Frontal cortex (tissue), 4 donors: ENCODE measurements at places on chromosomes 6 and 20.

DNA sequence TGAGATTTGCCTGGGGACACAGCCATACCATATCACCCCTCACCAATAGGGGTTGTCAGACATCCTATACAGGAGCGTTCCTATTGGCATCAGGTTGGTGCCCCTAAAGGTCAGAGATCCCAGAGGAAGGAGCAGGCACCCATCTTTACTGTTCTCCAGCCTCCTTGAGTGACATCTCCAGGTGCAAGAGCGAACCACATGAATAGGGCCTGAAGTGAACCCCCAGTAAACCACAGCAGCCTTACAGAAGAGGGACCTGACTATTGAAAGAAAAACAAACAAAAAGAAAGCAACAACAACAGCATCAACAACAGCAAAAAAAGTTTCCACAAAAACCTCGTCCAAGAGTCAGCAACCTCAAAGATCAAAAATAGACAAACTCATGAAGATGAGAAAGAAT, 32.7 kb upstream of the SENP6 start:
- no peak for DNase-seq

DNA sequence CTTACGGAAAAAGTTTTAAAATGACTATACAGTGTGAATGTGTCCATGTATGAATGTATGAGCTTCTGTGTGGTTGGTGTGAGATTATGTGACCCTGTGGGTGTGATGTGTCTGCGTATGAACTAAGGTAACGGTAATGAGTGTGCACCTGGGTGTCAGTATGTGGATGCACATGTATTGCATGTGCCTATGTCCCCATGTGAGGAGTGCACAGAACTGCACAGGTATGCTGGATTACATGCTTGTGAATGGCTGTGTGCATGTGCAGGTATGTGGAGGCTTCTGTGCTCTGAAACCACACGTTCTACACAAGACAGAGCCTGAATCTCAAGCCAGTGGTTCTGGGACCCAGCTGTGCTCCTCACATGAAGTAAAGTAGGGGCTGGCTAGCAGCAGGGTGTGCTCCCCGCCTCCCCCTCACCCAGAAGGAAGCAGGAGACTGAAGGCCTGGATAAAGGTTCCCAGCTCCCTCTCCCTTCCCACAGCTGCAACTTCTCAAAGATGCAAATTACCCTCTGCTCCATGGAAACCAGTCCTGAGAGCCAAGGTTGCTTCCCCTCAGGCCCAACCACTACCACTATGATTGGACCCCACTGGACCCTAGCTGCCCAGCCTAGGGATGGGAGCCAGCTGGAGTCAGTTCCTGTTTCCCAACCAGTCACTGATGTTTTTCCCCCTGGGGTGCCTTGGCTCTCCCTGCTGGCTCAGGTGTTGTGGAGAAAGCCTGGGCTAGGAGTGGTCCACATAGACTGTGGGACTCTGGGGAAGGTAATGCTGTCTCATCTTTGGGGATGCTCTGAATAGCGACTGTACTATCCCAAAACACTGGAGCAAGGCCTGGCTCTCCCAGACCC, 24.8 kb upstream of the SPDEF start:
- DNase-seq: no peak

DNA sequence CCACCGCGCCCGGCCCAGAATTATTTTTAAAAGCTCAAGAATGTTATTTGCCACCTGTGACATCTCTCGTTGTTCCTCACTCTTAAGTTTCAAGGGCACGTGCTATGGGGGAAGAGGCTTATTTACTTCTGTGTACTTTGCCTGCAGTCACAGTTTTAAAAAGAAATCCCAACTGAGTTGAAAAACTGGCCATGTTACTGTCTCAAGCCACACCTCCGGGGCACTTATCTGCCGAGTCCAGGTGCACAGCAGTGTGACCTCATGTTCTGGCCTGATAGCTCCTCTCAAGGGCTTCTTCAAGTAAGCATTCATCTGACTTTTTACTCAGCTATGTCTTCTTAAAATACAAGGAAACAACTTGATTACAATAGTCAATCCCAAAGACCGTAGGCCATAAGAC, 34.5 kb downstream of the SHLD1 start:
- no peak for DNase-seq

DNA sequence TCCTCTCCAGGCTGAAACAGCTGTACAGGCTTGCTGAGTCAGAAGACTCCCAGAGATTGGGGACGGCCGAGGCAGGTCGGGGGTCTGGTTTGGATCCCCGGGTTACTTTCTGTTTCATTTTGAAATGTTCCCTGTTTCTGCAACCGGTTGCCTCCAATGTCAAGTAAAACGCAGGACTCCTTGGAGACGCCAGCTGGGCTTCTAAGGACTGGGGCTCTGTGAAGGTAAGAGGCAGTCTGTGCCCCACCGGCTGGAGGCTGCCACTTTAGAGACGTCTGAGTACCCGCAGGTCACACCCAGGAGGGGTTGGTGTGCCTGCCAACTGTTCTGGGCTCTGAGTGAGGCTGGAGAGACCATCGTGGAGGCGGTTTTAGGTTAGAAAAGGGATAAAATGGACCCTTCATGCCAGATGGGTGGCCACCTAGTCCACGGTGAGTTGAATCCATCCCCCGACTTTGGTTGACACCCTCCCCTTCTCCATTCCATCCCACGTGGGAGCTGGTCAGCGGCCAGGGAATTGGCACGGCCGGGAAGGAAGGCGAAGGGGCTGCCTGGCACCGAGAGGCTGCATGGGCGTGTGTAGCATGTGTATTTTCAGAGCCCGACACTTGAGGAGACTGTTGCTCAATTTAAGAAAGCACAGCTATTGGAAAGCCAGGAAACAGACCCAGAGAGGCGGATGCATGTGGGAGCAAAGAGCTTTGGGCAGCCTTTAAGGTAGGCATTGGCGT, 240.9 kb downstream of the PHACTR1 start:
- peak; percentile 39 for DNase-seq

GRCh38 chr6:157716251-157716995, 106.6 kb upstream of the SNX9 start:
- DNase-seq: no peak

DNA sequence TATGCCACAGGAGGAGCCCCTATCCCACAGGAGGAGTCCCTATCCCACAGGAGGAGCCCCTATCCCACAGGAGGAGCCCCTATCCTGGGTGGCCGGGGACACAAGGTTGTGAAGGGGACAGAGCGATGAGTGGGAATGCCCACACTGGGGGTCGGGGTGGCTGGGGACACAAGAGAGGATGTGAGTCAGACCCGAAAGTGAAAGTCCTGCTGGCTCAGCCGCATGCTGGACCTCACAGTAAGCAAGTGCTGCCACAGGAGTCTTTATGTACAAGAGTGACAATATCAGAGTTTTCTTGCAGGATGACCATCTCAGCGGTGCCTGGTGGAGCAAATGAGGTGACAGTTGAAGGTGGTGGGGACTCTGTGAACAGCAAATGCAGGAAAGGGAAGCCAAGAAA, 93.7 kb downstream of the PSMB1 start:
- no peak for DNase-seq

DNA sequence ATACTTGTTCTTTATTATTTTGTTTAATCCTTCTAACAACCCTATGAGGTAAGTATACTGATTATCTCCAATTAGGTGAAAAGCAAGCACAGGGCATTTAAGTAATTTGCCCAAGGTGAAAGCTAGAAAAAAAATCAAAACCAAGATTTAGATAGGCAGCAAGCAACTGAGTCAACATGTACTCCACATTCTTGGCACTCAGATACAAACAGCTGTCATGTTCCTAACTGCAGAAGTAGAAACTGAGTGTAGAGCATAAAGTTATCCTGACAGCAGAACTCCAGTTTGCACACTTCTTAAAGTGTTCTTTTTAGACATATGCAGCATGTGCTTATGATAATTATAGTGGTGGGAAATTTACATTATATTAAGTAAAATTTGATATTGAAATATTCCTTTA, 278.1 kb downstream of the MEI4 start:
- DNase-seq: no peak

DNA sequence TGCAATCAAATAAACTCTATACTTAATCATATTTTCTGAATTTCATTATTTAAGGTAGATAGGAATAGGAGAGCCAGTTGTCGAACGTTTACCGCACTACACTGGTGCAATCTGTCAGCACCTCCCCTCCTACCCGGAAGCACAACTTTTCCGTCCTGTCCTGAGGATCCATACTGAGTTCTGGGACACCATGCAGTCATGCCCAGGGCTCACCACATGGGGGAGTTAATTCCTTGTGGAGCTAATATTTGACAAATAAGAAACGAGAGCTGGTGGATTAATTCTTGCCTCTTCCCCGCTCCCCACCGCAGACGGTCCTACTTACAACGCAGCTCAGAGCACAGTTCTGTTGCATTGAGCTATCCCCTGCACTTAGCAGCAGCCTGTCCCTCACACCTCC, 107.7 kb upstream of the RALGAPA2 start:
- DNase-seq: no peak

DNA sequence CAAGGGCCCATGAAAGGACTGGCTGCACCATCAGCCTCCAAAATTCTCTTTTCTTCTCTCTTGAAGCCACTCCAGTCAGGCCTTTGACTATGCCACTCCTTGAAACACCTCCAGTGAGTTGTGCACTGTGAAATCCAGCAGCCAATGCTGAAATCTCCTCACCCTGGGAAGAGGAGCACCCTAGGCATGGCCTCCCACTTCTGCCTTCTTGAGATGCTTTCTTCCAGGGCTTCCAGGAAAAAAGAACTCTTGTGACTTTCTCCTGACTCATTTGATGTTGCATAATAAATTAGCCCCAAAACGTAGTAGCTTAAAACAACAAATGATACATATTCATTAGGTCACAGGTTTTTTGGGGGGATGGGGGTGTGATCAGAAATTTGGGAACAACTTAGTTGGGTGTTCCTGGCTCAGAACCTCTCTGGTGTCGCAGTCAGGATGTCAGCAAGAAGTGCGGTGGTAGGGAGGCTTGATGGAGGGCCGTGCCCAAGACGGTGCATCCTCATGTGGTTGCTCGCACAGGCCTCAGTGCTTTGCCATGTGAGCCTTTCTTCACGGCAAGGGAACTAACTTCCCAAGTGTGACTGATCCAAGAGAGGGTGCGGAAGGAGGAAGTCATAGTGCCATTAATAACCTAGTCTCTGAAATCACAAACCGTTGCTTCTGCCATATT, 12.1 kb downstream of the NCR2 start:
- DNase-seq: no peak

DNA sequence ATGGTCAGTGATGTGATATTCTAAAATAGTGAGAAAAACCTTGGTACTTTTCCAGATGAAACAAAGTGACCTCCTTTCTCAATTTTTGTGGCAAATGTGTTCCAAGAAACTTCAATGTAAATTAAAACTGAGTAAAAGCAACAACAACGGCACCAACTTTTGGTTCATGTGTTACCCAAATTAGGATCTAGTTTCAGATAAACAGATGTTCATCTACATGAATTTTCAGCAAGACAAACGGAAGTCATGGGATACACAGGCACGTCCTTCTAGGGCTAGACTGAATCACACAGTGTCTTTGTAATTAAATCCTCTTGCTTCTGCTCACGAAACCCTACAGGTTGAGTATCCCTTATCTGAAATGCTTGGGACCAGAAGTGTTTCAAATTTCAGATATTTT, 915.2 kb downstream of the TFAP2A start:
- no peak for DNase-seq

GRCh38 chr6:53896196-53896595, 101.4 kb downstream of the LRRC1 start:
- no peak for DNase-seq

- DNase-seq: no peak
Measured at GRCh38 chr20:60470366-60470765, 512.1 kb downstream of the CDH26 start.

- no peak for DNase-seq
Measured at GRCh38 chr6:42251500-42251899, 33.8 kb upstream of the MRPS10 start.

DNA sequence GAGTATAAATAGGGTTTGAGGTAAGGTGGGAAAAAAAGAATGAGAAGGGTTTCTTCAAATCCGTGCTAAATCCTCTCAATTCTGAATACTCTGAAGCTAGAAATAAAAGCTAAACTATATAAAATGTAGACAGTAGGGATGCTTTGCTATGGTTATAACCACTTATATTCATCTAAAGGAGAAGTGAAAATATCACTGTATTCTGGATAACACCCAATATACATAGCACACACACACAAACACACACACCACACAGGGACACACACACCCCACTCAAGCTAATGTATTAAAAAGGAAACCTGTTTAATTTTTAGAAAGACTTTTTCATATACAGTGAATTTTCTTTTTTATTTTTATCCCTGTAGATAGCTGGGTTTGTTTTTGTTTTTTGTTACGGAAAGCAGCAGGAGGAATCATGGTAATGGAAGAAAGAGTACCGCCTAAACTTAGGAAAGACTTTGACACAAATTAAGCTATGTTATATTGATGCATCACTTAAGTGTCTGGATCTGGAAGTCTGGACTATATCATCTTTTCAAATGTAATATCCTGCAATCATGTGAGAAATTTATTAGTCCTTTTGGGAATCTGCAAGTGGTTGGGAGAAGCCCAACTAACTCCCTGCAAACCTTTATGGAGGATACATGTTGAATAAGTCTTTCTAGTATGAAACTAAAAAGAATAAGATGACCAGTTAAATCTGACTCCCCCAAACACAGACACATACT, 68.4 kb upstream of the FABP7 start:
- no peak for DNase-seq

DNA sequence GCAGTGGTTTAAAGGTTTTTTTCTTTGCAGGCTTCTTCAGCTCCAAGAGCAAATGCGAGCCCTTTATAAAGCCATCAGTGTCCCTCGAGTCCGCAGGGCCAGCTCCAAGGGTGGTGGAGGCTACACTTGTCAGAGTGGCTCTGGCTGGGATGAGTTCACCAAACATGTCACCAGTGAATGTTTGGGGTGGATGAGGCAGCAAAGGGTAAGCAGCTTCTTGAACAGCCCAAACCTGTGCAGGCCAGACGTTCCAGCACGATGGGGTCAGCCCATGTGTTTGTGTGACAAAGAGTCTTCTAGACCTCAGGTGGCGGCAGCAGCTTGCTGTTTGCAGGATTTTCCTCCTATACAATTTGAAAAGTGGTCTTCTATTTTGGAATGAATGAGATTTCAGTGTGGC, 17.7 kb downstream of the DSP start:
- no peak for DNase-seq

DNA sequence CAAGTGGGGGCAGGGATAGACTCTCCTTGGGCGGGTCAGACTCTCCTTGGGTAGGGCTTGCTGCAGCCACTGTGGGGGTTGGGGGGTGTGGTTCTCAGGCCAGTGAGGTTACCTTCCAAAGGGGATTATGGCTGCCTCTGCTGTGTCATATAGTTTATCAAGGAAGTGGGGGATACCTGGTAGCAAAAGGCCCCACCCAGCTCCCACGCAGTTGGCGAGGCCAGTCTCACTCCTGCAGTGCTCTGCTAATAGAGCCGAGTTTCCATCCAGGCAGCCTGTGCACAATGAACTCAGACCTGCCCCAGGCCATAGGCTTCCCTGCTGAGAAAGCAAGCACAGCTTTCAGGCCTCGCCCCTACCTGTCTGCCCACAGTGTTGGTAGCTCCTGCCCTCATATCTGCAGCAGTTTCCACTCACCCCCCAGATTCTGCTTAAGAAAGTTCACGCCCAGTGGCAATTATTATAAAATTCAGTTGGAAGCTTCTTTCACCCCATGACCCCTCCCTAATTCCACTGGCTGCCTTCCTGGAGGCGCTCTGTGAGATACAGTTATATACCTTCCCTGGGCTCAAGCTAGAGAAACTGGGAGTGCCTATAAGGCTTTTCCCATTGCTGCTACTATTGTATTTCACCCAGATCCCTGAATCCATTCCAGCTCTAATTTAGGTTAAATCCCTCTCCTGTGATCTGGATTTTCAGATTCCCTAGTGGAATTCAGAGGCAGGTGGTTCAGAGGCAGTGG, 56.1 kb downstream of the HDDC2 start:
- no peak for DNase-seq
